ENCODE measurements at places on chromosomes 1 and 21.
A peak's percentile ranks its signal among the peaks of the same experiment; 100 is the strongest.

- DNase-seq: no peak
Measured at GRCh38 chr1:11790880-11791715, 14.7 kb downstream of the MTHFR start.

DNA sequence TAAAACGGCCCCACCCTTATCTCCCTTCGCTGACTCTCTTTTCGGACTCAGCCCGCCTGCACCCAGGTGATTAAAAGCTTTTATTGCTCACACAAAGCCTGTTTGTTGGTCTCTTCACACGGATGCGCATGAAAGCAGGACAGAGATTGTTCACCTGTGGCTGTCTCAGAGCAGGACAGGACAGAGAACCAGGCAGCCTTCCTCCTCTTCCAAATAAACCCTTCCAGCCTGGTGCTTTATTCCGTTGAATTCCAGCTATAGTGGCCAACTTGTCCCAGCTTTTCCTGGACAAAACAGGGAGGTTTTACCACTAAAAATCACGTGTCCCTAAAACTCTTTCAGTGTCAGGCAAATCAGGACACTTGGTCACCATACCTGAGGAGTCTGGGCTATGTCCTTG lies 9.5 kb upstream of the DMRTB1 start:
- no peak for DNase-seq

GRCh38 chr1:67496329-67496728 lies 66.1 kb upstream of the SERBP1 start:
- DNase-seq: no peak

DNA sequence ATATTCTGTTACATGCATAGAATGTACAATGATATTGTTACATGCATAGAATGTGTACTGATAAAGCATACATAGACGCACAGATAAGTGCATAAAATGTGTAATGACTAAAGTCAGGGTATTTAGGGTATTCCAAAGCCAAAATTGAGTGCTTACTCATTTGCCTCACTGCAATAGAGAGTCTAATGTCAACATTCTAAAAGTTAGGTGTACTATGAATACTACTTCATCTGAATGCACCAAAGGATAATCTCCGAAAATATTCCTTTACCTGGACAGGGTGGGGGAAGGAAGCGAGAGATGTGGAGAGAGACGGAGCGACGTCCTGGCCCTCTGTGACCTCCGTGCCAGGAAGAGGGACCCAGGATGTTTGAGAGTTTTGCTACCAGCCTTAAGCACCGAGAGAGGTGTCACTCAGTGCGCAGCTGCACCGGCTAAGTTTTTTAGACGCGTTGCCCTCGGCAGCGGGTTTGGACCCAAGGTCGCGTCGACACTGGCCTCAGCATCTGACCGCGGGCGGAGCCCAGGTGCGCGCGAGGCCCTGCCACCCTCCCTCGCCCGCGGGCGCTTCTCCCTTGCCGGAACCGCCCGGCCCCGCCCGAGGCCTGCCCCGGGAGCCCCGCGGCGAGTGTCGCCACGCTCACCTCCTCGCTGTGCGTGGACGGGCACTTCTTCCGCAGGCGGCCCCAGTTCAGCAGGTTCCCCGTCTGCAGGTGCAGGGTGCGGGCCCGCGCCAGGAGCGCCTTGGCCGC lies 660 bp downstream of the GCLM start:
- DNase-seq: peak; percentile 9

DNA sequence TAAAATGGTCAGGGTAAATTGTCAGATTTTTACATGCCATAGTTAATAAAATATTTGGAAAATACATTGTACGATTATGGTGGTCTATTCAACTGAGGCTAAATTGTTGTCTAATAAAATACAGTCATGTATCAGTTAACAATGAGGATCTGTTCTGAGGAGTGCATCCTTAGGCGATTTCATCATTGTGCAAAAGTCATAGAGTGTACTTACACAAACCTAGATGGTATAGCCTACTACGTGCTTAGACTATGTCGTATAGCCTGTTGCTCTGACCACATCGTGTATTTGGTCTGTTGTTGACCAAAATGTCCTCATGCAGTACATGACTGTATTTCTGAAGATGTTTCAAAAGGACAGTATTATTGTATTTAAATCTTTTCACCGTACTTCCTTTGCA lies 5.2 kb downstream of the EEIG2 start:
- no peak for DNase-seq

- no peak for DNase-seq
Measured at GRCh38 chr1:89616844-89617627, 15.9 kb upstream of the LRRC8C start.

DNA sequence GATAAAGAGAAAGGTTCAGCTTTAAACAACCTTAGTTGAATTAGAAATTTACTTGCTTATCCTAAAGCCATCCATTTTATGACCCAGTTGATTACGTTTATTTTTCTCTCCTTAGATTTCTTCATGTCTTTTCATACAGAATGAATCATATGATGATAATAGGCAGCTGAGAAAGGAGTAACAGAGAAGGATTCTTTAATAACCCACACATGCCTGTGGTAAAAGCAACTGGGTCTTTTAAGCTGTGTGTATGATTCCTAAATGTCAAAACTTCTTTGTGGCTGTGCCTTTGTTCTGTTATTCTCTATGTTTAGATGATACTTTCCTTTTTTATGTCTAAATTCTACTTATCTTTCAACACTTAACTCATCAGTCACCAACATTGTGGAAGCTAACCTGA lies 626.5 kb downstream of the NCAM2 start:
- DNase-seq: no peak

DNA sequence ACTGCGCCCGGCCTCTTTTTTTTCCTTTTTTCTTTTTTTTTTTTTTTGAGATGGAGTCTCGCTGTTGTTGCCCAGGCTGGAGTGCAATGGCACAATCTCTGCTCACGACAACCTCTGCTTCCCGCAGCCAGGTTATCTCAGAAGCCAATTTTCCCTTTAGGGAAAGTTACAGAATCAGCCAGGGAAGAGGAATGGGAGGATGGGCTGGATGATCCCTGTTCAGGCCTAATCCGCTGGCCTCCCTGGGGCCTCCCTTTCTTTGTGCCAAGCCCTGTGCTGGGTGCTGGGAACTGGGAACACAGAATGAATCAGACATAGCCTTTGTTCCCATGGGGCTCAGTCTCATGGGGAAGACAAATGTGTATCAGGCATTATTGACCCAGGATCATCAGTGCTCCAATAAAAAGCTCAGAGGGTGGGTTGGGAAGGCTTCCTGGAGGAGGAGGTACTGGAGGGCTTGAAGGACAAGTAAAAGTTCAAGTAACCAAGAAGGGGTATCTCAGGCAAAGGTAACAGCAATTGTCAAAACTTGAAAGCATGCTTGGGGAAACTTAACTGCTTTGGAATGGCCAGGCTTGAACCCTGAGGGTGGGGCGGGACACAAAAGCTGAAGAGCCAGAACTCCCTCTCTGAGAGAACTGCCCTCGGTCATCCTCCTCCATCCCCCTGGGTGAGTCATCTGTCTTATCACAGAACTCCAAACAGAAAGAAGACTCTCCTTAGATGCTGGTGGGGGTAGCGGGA lies 14.3 kb downstream of the ECHDC2 start:
- no peak for DNase-seq

- DNase-seq: no peak
Measured at GRCh38 chr1:228264090-228264829, 56.4 kb downstream of the OBSCN start.

DNA sequence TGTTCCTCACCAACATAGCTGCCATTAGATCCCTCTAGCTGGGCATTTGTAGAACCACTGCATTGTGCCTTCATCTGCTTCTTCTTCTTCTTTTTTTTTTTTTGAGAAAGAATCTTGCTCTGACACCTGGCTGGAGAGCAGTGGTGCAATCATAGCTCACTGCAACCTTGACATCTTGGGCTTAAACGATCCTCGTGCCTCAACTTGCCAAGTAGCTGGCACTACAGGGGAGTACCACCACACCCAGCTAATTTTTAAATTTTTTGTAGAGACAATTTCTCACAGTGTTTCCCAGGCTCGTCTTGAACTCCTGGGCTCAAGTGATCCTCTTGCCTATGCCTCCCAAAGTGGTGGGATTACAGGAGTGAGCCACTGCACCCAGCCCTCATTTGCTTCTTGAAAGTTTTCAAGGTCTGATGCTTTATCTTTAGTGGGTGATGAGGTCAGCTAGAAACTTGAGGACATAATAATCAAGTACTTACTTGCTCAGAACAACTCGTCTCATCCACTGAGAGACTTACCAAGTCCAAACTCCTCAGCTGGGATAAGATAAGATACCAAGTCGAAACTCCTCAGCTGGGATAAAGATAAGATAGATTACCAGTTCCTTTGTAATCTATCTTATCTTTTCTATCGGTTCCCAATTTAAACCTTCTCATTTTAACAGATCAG lies 71.5 kb downstream of the MACF1 start:
- no peak for DNase-seq

DNA sequence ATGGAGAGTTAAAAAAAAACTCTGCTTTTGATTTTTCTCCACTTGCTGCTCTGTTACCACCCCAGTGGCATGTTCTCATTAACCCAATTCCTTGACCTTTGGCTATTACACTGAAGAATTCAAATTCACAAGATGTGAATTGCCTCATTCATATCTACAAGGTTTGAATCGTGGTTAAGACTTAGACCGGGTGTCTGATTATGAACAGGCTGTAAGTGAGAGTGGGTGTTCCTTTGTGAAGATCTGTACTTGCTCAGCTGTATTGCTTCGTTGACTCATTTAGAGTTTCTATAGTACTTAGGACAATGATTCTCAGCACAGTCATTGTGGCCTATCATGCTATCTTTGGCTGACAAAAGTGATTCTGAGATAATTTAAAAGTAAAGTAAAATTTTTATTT lies 36.4 kb downstream of the DNM3 start:
- DNase-seq: no peak

DNA sequence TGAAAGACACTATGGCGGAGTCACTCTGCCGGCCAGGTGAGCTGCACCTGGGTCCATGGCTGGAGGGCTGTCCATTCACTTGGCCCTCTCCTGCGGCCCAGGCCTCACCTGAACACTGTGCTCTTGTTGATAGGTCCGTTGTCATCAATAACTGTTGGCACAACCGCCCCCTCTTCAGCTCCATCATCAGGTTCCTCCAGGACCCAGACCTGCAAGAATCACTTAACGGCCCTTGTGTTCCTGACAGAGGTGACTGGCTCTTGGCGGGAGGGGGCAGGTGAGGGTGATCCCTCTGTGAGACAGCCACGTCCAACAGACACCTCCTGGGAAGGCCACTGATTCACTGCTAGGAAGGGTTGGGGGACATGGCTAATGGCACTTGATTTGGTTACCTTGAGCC lies 54.9 kb downstream of the INAVA start:
- DNase-seq: no peak

DNA sequence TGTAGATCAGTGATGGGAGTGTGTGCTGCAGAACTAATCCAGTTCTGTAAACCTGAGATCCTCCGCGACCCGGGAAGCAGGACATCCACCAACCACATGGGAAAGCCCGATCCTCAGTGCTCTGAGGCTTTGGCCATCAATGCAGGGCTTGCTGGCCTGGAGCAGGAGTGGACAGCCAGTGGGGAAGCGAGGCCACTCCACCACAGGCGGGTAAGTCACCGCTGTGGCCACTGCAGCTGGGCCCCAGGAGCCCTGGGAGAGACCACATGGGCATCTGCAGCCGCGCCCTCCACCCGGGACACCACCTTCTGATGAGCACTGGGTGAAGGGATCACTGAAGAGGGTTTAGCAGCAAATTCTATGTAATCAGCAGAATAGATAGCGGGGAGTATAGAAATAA lies 811 bp downstream of the KRTAP12-1 start:
- no peak for DNase-seq

- DNase-seq: no peak
Measured at GRCh38 chr1:27166929-27167328, 12.0 kb upstream of the SLC9A1 start.

DNA sequence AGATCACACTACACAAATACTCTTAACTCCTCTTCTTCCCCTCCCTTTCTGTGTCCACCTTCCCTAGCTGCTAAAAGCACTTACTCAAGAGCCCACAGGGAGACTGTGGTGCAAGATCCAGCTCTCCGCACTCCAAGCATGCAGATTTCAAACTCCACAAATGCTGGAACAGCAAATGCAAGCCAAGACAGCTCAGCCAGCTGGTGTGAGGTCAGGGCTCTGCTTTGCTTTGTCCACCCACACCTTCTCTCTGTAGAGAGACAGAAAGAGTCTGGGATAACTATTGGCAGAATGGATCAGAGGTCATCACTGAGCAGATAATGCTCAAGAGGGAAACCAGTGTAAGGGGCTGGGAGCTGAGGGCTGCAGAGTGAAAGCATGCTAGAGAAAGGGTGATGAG lies 45.2 kb upstream of the DPT start:
- DNase-seq: no peak

GRCh38 chr1:246773213-246773641 lies 49.0 kb downstream of the SCCPDH start:
- no peak for DNase-seq

DNA sequence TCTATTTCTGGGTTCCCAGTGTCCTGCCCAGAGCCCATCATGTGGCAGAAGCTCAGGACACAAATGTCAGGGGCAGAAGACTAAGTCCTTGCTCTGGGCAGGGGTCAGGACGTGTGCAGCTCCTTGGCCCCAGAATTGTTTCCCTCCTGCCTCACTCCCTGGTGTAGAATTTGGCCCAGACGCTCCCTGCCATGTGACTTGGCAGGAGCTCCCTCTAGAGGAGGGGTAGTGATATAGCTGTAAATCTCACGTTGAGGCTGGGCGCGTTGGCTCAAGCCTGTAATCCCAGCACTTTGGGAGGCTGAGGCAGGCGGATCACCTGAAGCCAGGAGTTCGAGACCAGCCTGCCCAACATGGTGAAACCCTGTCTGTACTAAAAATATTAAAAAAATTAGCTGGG lies 91.2 kb downstream of the UBIAD1 start:
- DNase-seq: no peak

DNA sequence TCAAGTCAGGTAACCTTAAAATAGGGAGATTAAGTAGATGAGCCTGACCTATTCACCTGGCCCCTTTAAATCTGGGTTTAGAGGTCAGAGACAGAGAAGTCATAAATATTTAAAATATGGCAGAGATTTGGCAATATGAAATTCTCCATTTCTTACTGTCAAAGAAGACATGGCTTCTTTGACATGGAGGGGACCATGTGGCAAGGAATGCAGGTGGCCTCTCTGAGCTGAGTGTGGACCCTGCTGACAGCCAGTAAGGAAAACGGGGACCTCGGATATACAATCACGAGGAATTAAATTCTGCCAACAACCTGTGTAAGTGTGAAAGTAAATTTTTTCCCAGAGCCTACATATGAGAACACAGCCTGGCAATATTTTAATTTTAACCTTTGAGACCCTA lies 427.5 kb upstream of the PROX1 start:
- DNase-seq: no peak

Data from renal pelvis (tissue), 12 donors.